Neural progenitor cell (in vitro differentiated cells): ENCODE measurements at places on chromosomes 2 and 18.

DNA sequence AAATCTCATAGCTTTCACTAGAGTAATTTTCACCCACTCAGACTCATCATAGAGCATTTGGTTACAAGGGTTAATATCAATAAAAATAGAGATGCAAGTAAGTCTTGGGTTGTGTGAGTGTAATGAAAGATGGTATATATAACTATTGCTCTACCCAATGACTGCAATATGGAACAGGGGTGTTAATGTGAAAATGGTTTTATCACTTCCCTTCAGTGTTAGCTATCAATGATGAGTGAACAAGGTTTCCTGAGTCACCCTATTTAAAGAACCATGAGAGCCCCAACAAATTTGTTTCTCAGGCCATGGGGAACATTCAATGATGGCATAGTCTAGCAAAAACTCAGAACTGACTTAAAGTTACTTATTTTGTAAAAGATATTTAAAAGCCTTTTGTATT, 1133.6 kb upstream of the ZEB2 start:
- H3K4me3 ChIP-seq = no peak overlapping the region
- H3K4me1 ChIP-seq = peaks cover 6% of the 10 kb centered on the region
- DNase-seq = no peak
- no peaks in the 10 kb centered on the region for H3K27me3 ChIP-seq

DNA sequence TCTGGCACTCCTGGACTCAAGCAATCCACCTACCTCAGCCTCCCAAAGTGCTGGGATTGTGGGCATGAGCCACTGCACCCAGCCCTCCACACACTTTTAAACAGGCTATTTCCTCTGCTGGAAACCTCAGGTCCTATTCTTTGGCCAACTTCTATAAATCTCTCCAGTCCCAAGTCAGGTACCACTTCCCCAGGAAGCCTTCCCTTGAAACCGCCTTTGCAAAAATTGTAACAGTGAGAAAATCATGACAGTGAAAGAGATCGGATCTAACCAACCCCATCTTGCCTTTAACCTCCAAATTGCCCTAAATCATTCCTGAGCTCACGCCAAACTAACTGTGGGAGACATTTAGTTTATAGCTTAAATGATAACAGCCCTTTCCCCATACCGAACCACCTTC, 67.3 kb upstream of the CABLES1 start:
- no peaks in the 10 kb centered on the region for H3K36me3 ChIP-seq
- H3K27me3 ChIP-seq = no peaks in the 10 kb centered on the region
- no peak for DNase-seq
- H3K4me1 ChIP-seq = no peaks in the 10 kb centered on the region

DNA sequence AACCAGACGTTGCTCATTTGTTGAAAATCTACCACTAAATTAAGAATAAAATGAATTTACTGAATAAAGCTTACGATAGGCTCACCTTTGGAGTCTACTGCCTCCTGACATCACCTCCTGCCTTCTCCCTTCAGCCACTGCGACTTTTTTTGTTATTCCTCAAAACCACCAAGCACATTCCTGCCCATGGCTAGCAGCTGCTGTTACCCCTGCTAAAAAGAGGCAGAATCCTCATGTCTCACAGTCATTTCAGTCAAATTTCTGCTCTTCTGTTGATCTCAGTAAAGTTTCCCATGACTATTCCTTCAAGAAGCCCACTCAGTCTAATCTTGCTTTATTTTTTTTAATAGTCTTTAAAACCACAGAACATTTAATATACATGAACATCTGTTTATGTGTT, 40.8 kb upstream of the ANKRD62 start:
- no peaks in the 10 kb centered on the region for H3K4me1 ChIP-seq
- no peaks in the 10 kb centered on the region for H3K27me3 ChIP-seq
- H3K27ac ChIP-seq = no peak overlapping the region
- DNase-seq = no peak
- no peak overlapping the region for H3K4me3 ChIP-seq
- H3K36me3 ChIP-seq = no peaks in the 10 kb centered on the region

DNA sequence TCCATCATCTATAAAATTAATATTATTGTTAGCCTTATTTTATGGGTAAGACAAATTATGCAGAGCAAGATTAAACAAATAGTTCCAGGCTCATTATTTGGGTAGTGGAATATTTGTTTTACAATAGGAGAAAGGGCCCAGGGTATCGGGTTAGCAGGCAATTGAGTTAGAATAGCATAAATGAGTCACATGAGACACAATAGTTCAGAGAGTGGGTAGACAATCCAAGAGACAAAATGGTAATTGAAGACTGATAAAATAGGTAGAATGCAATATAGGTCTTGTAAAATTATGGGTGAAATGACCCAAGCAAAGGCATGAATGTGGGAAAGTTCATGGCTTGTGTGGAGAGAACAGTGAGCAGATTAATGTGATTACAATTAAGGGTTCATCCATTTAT, 790.9 kb upstream of the GCFC2 start:
- no peak overlapping the region for H3K4me3 ChIP-seq
- no peak for DNase-seq
- no peak overlapping the region for H3K27ac ChIP-seq
- H3K27me3 ChIP-seq = no peaks in the 10 kb centered on the region
- no peaks in the 10 kb centered on the region for H3K36me3 ChIP-seq
- no peaks in the 10 kb centered on the region for H3K4me1 ChIP-seq

DNA sequence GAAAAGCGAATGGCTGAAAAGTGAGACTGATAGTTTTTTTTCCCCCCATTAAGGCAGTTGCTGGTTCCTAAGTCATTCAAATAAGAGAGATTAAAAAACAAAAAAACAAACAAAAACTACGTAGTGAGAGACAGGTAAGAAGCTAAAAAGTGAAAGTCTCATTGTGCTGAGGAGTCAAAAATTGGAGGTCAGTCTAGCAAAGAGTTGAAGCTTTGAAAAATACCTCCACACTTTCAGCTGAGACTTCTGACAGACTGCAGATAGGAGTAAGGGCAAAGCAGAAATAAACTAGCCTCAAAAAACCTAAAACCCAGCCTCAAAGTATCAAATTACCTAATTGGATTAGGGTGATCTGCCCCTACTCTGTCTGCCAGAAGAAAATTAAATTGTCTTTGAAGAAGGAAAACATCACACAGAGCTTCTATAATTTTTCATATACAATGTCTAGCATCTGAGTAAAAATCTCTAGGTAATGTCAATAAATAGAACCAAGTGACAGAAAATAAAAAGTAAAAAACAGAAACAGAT, 10.9 kb upstream of the EIF2AK3 start:
- no peaks in the 10 kb centered on the region for H3K36me3 ChIP-seq
- no peak overlapping the region for H3K4me3 ChIP-seq
- no peak overlapping the region for H3K27ac ChIP-seq
- H3K27me3 ChIP-seq = no peaks in the 10 kb centered on the region
- H3K4me1 ChIP-seq = peaks cover 7% of the 10 kb centered on the region

DNA sequence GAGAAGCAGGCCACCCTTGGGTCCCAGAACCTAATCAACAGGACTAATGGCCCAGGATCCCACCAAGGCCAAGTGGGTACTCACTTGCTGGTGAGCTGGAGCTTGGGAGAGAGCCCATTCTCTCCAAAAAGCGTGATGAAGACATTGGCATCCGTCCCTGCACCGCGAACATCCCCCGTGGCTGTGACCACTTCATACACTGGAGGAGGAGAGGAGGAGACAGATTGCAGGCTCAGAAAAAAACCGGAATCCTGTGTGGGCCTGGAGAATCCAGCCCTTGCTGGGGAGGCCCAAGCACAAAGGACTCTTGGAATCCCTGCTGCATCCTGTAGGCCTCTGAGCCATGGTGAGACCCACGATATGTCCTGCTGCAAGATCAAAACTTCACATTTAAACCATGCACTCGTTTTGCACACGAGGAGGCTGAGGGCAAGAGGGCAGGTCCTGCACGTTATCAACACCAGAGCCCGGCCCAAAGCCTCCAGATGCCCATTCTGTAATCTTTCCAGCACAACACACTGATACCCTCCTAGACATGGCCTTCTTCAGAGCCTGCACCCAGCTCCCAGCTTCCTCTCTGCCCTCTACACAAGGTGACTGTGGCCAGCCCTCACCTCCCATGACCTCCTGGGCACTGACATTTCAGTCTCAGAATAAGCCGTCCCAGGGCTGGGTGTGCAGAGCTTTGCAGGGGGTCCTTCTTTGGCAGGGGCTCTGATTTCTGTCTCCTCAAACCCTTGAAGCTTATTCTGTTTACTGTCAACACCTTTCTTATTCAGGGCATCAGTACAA, 7.8 kb downstream of the LOXHD1 start:
- no peaks in the 10 kb centered on the region for H3K27me3 ChIP-seq
- DNase-seq = no peak
- no peak overlapping the region for H3K4me3 ChIP-seq
- no peaks in the 10 kb centered on the region for H3K36me3 ChIP-seq
- H3K4me1 ChIP-seq = no peaks in the 10 kb centered on the region

DNA sequence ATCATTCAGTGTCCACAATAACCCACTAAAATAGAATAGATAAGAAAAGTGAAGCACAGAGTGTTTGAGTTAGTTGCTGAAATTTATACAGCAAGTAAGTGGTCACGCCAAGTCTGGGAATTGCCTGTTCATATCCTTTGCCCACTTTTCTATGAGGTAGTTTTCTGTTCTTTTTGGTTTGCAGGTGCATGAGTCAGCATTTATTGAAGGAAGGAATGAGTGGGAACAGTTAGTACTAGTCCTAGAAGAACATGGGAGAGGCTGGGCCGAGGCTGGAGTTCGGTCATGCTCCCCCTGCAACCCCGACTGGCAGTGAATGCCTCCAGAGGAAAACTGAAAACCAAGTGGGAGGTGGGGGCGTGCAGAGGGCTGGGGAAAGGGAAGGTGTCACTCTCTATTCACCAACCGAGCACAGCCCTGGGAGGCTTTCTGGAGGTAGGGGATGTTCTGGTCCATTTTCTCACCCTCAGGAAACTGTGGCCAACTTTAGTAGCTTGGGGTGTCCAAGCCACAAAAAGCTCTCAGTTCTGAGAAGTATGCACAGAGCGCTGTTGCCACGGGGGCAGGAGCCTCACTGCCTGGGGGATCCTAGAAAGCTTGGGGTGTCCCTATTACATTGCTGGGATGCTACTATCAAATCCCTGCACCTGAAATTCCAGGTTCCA, 41.4 kb downstream of the FOSL2 start:
- DNase-seq = no peak
- H3K36me3 ChIP-seq = no peaks in the 10 kb centered on the region
- no peaks in the 10 kb centered on the region for H3K4me1 ChIP-seq
- H3K27me3 ChIP-seq = no peaks in the 10 kb centered on the region
- H3K4me3 ChIP-seq = no peak overlapping the region

DNA sequence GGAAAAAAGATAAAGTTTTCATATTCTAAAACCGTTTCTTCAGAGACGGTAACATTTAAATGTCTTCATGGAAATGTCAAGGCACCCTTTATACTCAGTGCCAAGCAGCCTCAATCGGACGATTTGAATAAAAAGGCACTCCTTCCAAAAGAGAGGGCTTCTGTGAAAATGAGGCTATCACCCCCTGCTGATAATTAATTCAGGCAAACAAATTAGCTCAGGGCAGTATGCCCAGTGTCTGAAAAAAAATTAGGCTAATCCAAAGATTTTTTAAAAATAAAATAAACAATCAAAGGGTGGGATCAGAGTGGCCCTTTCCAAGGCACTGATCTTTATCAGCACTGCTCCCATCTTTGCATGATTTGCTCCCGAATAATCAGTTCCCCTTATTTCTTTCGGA, 151.0 kb upstream of the PID1 start:
- H3K4me3 ChIP-seq = no peak overlapping the region
- no peak for DNase-seq
- H3K27me3 ChIP-seq = no peaks in the 10 kb centered on the region
- H3K36me3 ChIP-seq = no peaks in the 10 kb centered on the region

- peaks cover 9% of the 10 kb centered on the region for H3K4me1 ChIP-seq
- H3K4me3 ChIP-seq = no peak overlapping the region
- DNase-seq = no peak
- no peaks in the 10 kb centered on the region for H3K27me3 ChIP-seq
- H3K27ac ChIP-seq = no peak overlapping the region
- no peaks in the 10 kb centered on the region for H3K36me3 ChIP-seq
Measured at GRCh38 chr2:7691961-7692656, 774.9 kb downstream of the RNF144A start.

- H3K36me3 ChIP-seq = peaks cover 3% of the 10 kb centered on the region
- no peaks in the 10 kb centered on the region for H3K27me3 ChIP-seq
- H3K4me3 ChIP-seq = no peak overlapping the region
Measured at GRCh38 chr2:241759067-241759807, 17.4 kb upstream of the GAL3ST2 start.

- H3K4me3 ChIP-seq = no peak overlapping the region
- H3K27me3 ChIP-seq = no peaks in the 10 kb centered on the region
- DNase-seq = no peak
- H3K27ac ChIP-seq = no peak overlapping the region
- H3K4me1 ChIP-seq = peaks cover 24% of the 10 kb centered on the region
- H3K36me3 ChIP-seq = no peaks in the 10 kb centered on the region
Measured at GRCh38 chr18:35038881-35039491, 2.2 kb upstream of the MAPRE2 start.

- no peak overlapping the region for H3K27ac ChIP-seq
- H3K27me3 ChIP-seq = no peaks in the 10 kb centered on the region
- no peaks in the 10 kb centered on the region for H3K4me1 ChIP-seq
- no peak for DNase-seq
- H3K36me3 ChIP-seq = peaks cover 24% of the 10 kb centered on the region
Measured at GRCh38 chr2:189862751-189863150, 78.5 kb downstream of the PMS1 start.

- no peak for DNase-seq
- no peaks in the 10 kb centered on the region for H3K36me3 ChIP-seq
- H3K4me1 ChIP-seq = peaks cover 46% of the 10 kb centered on the region
- H3K27me3 ChIP-seq = no peaks in the 10 kb centered on the region
- no peak overlapping the region for H3K4me3 ChIP-seq
Measured at GRCh38 chr18:28127228-28127627, 49.7 kb downstream of the CDH2 start.

GRCh38 chr2:8515864-8516533, 165.9 kb upstream of the ID2 start:
- H3K4me3 ChIP-seq = no peak overlapping the region
- no peak overlapping the region for H3K27ac ChIP-seq
- H3K4me1 ChIP-seq = no peaks in the 10 kb centered on the region

GRCh38 chr2:111161971-111162370, 41.3 kb downstream of the BCL2L11 start:
- no peaks in the 10 kb centered on the region for H3K27me3 ChIP-seq
- no peak for DNase-seq
- peaks cover 5% of the 10 kb centered on the region for H3K4me1 ChIP-seq
- peaks cover 6% of the 10 kb centered on the region for H3K36me3 ChIP-seq

DNA sequence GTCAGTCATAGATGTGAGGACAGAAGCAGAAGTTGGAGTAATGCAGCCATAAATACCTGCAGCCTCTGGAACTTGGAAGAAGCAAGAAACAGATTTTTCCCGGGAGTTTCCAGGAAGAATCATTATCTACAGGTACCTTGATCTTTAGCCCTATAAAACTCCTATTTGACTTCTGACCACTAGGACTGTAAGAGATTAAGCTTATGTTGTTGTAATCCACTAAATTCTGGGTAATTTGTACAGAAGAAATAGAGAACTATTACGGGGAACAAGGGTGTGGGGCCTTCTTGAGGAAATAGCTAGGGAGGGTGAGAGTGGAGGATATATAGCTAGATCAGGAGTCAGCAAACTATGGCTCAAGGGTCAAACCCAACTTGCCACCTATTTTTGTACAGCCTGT, 353.2 kb downstream of the SLC4A3 start:
- peaks cover 23% of the 10 kb centered on the region for H3K4me1 ChIP-seq
- no peaks in the 10 kb centered on the region for H3K27me3 ChIP-seq
- no peak overlapping the region for H3K4me3 ChIP-seq
